ENCODE measurements at places on chromosomes 5 and 9. TPM values are rescaled to one million over a fixed set of nuclear protein-coding genes. Genes with fewer than 3 reads are reported as not detected.

PLPP1 gene
- total RNA-seq = 102 TPM

PCDHGA11 gene
- total RNA-seq = 9.6 TPM

GFRA3 gene
- 0.48 TPM for total RNA-seq

TAS2R1 gene
- total RNA-seq = not detected

C9 gene
- total RNA-seq = not detected

CARTPT gene
- total RNA-seq = not detected

STK32A gene
- total RNA-seq = 0.92 TPM

GARIN3 gene
- total RNA-seq = not detected

FIBCD1 gene
- 0.54 TPM for total RNA-seq

GMCL2 gene
- total RNA-seq = not detected

GHR gene
- total RNA-seq = 10.4 TPM

SLC23A1 gene
- not detected for total RNA-seq

PCDHB5 gene
- 3.2 TPM for total RNA-seq

FABP6 gene
- not detected for total RNA-seq

TTC33 gene
- total RNA-seq = 19.1 TPM

GLDC gene
- total RNA-seq = 0.11 TPM

SHB gene
- total RNA-seq = 39.0 TPM

SLC6A19 gene
- total RNA-seq = 0.05 TPM

TNFSF8 gene
- total RNA-seq = 0.86 TPM

SHOC1 gene
- total RNA-seq = not detected

ST8SIA4 gene
- total RNA-seq = 4.6 TPM

ENTREP1 gene
- 25.1 TPM for total RNA-seq

DAB2IP gene
- 60.3 TPM for total RNA-seq

CBY3 gene
- not detected for total RNA-seq

CYSRT1 gene
- not detected for total RNA-seq

SET gene
- 212 TPM for total RNA-seq

KIF27 gene
- 3.0 TPM for total RNA-seq

Data from cardiac septum (tissue), 1 donor.